ENCODE measurements at places on chromosomes 2 and 18.

DNA sequence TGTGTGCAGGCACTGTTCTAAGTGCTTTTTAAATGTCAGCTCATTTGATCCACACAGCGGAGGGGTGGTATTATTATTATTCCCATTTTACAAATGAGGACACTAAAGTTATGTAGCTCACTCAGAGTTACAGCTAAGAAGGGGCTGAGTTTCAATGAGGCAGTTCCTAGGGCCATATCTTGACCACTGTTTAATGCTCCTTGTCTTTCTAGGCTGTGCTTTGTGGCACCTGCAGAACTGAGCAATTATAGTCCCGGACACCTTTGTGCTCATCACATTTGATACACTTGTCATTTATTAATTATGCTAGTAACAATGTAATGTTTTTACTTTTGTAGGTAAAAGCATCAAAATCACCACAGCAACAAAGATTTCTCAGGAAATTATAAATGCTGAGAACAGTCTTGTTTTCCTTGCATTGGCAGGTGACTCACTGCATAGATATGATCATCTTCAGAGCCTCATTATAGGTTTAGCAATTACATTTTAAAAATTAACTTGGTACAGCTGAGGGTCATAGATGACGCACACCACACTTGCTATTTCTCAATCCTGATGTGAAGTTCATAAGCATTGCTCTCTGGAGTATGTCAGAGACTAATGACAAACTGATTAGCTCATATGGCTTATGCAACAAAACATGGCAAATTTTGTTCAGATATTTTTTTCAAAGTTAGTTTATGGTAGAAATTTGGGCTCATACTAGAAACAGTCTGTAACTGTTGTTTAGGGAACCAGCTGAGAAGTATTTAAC, 366.8 kb downstream of the TGIF1 start:
- DNase-seq: no peak

- DNase-seq: no peak
These were observed 277.3 kb downstream of the LRATD1 start for GRCh38 chr2:14909795-14910194.

DNA sequence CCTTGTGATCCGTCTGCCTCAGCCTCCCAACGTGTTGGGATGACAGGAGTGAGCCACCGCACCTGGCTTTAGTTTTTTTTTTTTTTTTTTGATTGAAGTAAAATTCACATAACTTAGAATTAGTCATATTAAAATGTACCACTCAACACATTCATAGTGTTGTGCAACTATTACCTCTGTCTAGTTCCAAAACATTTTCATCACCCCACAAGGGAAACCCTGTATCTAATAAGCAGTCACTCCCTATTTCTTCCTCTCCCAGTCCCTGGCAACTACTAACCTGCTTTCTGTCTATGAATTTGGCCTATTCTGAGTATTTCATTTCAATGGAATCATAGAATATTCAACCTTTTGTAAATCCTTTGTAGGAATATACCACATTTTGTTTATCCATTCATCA, 123.9 kb upstream of the FAM117B start:
- DNase-seq: no peak

GRCh38 chr2:61658841-61659780, 121.0 kb upstream of the XPO1 start:
- no peak for DNase-seq

GRCh38 chr2:197604117-197604860, 71.1 kb downstream of the RFTN2 start:
- no peak for DNase-seq

GRCh38 chr2:60413814-60414168, 139.7 kb downstream of the BCL11A start:
- no peak for DNase-seq

- DNase-seq: no peak
These were observed 249.1 kb upstream of the RBMS1 start for GRCh38 chr2:160742667-160743066.

- no peak for DNase-seq
These were observed 88.7 kb downstream of the THADA start for GRCh38 chr2:43507137-43507536.

- no peak for DNase-seq
These were observed 21.3 kb upstream of the ARL5A start for GRCh38 chr2:151849413-151850010.

DNA sequence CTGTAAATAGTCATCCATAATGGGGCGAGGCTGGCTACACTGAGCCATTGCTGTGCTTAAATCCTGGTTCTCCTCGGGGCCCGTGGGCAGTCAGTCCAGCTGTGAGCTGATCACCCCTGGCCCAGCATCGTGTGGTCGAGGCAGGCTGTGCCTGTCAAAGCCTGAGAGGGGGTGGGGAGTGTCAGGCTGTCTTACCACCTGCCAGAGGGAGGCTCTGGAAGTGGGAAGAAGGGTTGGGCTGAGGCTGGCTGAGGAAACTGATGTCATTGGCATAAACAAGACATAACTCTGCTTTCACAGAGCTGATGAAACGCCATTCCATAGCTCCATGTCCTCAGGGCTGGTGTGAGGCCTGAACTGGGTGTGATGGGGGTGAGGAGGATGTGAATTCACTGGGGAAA, 49.7 kb downstream of the KLHL29 start:
- DNase-seq: no peak

GRCh38 chr2:176471949-176472348, 202.7 kb downstream of the MTX2 start:
- no peak for DNase-seq

DNA sequence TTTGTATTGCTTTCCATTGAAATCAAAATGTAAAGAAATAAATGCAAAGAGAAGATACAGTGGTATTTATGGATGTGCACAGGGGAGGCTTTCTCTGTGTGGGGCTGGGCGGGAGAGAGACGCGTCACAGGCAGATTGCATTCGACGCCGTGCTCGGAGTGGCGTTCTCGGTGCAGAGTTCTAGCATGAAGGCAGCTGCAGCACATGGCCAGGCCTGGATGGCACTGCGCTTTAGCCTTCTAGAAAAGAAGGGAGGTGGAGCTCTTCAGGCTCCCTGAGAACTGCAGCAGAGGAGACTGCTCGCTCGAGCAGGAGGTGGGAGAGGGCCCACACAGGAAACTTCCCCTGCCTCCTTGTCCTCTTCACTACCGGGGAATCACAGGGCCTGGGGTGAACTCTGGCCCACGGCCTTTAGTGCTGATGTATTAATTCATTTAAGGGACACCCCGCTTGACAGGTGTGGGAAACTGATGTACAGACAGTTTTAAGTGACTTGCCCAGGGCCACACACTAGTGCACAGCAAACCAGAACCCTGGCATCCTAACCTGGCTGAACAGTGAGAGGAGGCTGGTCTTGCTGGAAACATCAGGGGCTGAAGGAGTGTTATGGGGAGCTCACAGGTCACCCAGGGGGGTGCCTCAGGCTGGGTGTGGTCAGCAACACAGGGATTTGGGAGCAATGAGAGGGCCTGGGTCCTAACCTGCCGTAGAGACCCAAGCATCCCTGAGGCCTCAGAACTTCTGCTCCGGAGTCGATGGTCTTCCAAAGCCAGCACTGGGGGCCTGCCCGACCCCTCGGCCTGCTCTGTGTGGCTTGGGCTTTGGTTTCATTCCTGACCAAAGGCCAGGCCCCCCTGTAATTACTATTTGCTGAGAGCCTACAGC, 199.9 kb downstream of the HDAC4 start:
- no peak for DNase-seq

GRCh38 chr2:62972601-62973000, 78.0 kb upstream of the OTX1 start:
- no peak for DNase-seq

DNA sequence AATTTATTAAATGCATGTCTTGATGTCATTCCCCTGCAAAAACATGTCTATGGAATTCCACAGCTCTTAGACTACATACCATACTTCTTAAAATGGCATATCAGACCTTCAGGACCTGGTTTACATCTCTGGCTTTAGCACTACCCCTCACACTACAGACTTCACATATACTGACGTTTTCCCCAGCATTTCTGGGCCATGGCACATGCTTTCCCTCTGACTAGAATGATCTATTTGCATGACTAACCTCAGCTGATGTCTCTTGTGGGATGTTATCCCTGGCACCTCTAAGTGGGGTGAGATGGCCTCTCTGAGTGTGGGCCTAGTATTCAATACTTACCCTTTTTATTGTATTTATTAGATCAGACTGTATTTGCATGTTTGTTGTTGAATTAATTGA, 381.6 kb downstream of the ERBB4 start:
- no peak for DNase-seq

DNA sequence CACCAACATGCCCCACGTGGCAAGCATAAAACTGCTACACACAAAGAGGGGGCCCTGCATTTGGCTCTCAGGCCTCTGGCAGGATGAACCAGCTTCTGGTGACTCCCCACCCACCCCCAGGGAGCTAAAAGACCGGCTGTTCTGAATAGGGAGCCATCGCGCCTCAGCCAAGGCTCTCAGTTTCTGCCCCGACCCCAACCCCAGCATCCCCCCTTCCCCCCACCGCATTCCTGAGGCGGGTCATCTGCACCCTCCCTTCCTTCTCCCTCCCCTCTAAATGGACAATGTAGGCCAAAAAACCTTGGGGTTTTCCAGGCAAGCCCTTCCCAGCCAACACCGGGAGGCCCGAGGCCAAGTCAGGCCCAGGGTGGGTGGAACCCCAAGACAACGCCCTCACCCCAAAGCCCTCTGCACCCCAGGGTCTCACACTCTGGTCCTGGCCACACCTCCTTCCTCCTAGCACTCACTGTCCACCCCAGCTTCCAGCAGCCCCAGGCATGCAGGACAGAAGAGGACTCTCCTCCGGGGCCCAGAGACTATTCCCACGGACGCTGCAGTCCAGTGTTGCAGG, 5.7 kb downstream of the CYP26B1 start:
- no peak for DNase-seq

DNA sequence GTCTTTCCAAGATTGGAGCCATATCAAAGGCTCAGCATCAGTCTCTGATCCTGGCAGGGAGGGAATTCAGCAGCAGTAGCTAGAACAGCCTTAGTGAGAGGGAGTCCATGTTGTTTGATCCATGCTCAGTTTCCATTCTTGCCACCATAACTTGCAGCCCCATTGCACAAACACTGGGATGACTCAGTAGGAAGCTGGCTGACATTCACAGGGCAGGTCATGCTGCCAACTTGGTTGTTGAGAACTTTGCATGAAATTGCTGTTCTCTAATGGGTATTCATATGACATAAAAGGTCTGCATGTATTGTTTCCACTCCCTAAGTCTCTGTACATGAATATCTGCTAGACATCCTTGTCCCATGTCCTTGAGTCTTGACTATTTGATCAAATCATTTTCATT, 29.9 kb upstream of the STAT4 start:
- DNase-seq: no peak

DNA sequence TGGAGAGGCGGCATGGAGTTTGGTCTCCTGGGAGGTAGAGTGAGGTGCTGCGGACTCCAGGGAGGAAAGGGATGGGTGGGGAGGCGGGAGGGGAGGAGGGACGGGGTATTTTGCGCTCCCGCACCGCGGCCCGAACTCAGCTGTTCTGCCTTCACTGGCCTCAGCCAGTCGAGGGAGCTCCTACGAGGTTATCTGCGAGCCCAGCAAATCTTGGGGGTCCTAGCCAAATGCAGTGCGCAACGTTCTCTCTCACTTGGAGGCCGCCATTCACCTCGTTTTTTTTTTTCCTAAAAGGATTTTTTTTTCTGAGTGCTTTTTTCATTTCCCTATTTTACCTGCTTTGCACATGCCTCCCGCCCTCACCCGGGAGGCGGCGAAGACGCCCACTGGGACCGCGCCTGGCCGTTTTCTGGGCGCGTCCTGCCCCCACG, 877 bp upstream of the BCL2L11 start:
- no peak for DNase-seq

- no peak for DNase-seq
These were observed 144.7 kb downstream of the ZNF516 start for GRCh38 chr18:76350134-76351025.

DNA sequence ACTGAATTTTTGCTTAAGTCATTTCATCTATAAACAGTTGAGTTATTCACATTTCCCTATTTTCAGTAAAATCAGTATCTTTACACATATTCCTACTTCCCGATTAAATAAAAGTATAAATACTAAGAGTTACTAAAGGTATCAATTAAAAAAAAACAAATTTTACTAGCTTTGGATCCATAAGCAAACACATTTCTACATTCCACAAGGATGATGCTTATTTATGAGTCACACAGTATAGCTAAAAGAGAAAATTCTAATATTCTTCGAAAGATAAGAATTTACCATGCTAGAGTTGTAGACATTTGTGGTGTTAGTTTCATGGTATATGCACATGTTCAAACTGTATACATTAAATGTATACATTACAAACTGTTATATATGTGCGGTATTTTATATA, 23.7 kb downstream of the PGAP1 start:
- DNase-seq: no peak
